AG04450 (cell line): ENCODE measurements at places on chromosomes 7 and 10.

- DNase-seq: no peak
Observed at GRCh38 chr10:15879058-15879457, 18.8 kb upstream of the MINDY3 start.

- no peak for DNase-seq
Observed at GRCh38 chr10:117096599-117097201, 41.4 kb downstream of the VAX1 start.

GRCh38 chr7:80313067-80313626 is 178.5 kb downstream of the GNAI1 start:
- no peak for DNase-seq

DNA sequence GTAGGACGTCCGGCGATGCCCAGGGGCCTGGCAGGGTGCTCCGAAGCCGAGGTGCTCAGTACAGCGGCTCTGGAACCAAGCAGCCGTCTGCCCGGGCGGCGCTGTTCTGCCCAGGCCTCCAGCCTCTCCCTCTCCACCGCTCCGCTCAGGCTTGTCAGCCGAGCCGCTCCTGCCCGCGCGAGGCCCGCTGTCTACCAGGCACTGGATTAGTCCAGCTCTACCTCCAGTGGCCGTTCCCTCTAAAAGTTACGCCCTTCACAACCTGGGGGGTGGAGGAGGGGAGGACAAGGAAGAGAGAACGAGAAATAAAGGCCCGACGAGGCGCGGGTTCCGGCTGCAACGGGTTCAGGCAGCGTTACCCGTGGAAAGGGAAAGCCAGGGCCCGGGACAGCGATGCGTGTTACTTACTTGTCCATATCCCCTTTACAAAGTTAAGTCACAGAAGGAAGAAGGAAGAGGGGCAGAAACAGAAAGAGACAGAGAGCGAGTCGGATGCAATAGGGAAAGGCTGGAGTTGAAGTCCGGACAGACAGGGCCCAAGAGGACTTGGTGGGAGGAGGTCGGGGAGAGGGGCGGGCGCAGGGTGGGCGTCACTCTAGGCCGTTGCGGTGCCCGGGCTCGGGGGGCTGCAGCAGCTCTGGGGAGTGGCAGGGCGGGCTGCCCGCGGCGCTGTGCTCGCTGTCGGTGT is 2.8 kb downstream of the SP8 start:
- no peak for DNase-seq

- DNase-seq: no peak
Observed at GRCh38 chr7:100221767-100222444, 2.2 kb downstream of the PVRIG start.

DNA sequence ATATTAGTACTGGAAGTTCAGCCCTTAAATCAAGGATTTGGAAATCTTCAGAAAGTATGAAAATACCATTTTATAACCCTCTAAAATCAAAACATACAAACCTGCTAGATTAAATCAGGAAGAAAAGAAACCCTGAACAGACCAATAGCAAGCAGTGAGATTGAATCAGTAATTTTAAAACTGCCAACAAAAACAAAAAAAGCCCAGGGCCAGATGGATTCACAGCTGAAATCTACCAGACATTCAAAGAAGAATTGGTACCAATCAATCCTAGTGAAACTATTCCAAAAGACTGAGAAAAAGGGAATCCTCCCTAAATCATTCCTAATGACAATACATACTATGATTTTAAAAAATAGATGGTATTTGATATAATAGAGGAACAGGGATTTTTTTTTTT is 70.1 kb downstream of the MCU start:
- DNase-seq: no peak

GRCh38 chr7:93890464-93891068 is at the start of gene TFPI2:
TFPI2 (minus strand) TSS chr7:93890753; CDS start chr7:93890678, 75 bp downstream.
- DNase-seq: no peak

DNA sequence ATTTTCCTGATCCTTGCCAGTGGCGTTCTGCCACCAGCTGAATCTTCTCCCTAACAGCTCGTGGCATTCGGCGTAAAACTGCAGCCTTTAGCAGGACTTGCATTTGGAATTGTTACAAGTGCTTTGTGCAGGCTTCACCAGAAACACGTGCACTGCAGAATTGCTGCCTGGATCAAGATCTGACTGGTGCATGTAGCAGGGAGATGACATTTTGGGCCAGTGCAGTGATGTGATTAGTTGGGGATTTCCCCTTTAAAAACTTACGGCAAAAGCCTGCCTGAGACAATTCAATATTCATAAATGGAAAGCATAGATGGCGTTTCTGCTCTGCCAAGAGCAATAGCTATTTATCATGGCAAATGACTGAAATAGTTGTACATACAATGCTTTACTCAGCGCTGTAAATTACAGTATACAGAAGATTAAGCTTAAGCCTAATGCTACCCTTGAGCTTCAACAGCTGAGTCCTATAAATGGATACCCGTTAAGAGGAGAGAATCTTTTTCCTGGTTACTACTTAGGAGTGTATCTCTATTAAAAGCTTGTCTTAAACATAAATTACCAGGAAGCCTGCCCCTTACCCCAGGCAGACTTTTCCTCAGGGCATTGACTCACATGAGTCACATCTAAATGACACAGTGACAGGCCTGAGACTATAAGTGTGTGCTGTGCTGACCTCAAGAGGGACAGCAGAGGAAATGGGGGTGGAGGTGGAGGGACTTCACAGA is 106.3 kb downstream of the ATXN7L1 start:
- no peak for DNase-seq
